Pancreas (tissue), 10 donors: ENCODE measurements at places on chromosomes 2 and 18. TPM values are rescaled to one million over a fixed set of nuclear protein-coding genes. Genes with fewer than 3 reads are reported as not detected.

DNA sequence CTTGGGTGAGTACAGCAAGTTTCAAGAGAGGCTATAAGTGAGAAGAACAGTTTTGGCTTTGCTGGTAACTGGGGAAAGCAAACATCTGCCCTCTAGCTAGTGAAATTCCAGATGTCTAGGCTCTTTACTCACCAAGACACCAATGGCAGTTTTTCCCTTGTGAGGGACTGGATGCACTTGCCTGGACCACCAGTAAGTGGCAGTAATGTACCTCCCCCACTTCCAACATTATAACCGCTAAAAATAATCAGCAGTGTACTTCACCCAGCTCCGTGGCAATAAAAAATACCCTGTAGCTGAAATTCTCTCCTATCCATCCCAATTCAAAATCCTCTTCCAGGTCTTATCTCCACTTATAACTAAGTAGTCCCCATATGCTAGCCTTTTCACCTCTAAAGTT lies 383.9 kb downstream of the ARHGAP15 start:
- H3K27ac ChIP-seq, result no peak overlapping the region
- DNase-seq, result no peak
- H3K36me3 ChIP-seq, result no peaks in the 10 kb centered on the region

GRCh38 chr18:43917520-43917919 lies 640.2 kb upstream of the SYT4 start:
- peaks cover 13% of the 10 kb centered on the region for H3K4me1 ChIP-seq
- no peaks in the 10 kb centered on the region for H3K27me3 ChIP-seq
- no peaks in the 10 kb centered on the region for H3K36me3 ChIP-seq
- no peak overlapping the region for H3K4me3 ChIP-seq

NT5C1B gene
- total RNA-seq, result not detected

- DNase-seq, result no peak
- H3K36me3 ChIP-seq, result no peaks in the 10 kb centered on the region
- peak overlapping the region; percentile 63 for H3K27ac ChIP-seq
- H3K4me3 ChIP-seq, result no peak overlapping the region
- H3K27me3 ChIP-seq, result no peaks in the 10 kb centered on the region
These were observed 78.1 kb upstream of the LAPTM4A start for GRCh38 chr2:20129331-20130159.

LOXL3 gene
- 7.5 TPM for total RNA-seq

GRCh38 chr2:19356545-19357401 lies 1.6 kb downstream of the OSR1 start:
- H3K27ac ChIP-seq, result no peak overlapping the region
- no peak for DNase-seq
- peak overlapping the region; percentile 64 for H3K4me3 ChIP-seq
- H3K27me3 ChIP-seq, result no peaks in the 10 kb centered on the region
- peaks cover 1% of the 10 kb centered on the region for H3K4me1 ChIP-seq
- no peaks in the 10 kb centered on the region for H3K36me3 ChIP-seq

DNA sequence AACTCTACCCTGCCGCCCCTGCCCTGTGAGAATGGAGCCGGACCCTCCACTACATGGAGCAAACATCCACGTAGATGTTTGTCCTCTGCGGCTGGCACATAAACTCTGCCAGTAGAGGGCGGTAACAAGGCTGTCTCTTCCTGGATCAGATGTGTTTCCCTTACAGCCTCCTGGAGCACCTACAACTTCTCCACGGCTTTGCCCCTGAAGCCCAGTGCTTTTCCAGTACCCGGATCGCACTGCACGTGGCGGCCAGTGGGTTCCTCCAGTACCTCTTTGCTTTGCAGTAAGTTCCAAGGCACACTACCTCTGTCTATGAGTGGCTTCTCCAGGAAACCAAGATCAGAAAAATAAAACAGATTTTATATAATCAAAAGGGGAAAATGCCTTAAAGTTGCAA lies 651.3 kb downstream of the DCDC2C start:
- no peak overlapping the region for H3K4me3 ChIP-seq
- H3K27ac ChIP-seq, result no peak overlapping the region
- no peak for DNase-seq
- no peaks in the 10 kb centered on the region for H3K36me3 ChIP-seq

GRCh38 chr2:180359522-180360282 lies 352.6 kb upstream of the CWC22 start:
- no peak overlapping the region for H3K27ac ChIP-seq
- no peaks in the 10 kb centered on the region for H3K36me3 ChIP-seq
- no peak overlapping the region for H3K4me3 ChIP-seq
- no peaks in the 10 kb centered on the region for H3K4me1 ChIP-seq

DNA sequence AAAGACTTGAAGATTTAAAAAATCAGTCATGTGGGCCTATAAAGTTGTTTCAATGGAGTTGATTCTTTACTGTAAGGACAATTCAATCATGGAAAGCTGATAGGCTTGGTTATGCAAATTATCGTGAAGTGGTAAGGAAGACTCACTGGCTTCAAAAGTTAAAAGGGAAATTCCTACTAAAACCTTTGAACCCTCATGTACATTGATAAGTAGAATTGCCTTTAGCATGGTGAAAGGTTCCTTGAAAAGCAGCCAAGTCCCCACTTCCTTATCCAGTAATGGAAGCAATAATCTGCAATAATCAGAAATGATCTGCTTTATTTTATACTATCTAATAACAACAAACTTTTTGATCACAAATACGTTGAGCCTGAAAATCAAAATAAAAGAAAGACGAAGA lies 14.4 kb upstream of the CCL20 start:
- no peak overlapping the region for H3K27ac ChIP-seq
- H3K36me3 ChIP-seq, result no peaks in the 10 kb centered on the region
- no peak overlapping the region for H3K4me3 ChIP-seq
- DNase-seq, result no peak
- no peaks in the 10 kb centered on the region for H3K4me1 ChIP-seq
- H3K27me3 ChIP-seq, result no peaks in the 10 kb centered on the region

DNA sequence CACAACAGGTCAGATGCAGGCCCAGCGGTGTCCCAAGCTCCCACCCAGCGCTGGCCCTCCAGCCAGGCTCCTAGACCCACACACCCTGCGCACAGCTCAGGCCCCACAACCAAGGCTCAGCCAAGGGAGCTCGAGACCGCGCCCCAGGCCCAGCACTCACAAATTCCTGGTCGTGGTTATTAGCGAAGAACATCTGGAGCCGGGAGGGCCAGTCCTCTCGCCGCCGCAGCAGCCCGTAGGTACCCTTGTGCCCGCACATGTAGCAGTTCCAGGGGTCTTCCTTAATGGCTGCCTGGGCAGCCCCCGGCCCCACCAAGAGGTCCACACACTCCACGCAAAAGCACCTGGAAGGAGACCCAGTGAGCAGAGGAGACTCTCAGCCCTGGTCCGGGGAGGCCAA lies 75.6 kb upstream of the POMC start:
- no peak overlapping the region for H3K27ac ChIP-seq
- no peak for DNase-seq

AMER3 gene
- 1.6 TPM for total RNA-seq

GRCh38 chr2:105678346-105678745 lies 66.4 kb upstream of the NCK2 start:
- no peaks in the 10 kb centered on the region for H3K27me3 ChIP-seq
- no peaks in the 10 kb centered on the region for H3K36me3 ChIP-seq
- no peak overlapping the region for H3K27ac ChIP-seq
- no peak for DNase-seq

KCNS3 gene
- total RNA-seq, result 5.8 TPM

G6PC2 gene
- 2.2 TPM for total RNA-seq

DNA sequence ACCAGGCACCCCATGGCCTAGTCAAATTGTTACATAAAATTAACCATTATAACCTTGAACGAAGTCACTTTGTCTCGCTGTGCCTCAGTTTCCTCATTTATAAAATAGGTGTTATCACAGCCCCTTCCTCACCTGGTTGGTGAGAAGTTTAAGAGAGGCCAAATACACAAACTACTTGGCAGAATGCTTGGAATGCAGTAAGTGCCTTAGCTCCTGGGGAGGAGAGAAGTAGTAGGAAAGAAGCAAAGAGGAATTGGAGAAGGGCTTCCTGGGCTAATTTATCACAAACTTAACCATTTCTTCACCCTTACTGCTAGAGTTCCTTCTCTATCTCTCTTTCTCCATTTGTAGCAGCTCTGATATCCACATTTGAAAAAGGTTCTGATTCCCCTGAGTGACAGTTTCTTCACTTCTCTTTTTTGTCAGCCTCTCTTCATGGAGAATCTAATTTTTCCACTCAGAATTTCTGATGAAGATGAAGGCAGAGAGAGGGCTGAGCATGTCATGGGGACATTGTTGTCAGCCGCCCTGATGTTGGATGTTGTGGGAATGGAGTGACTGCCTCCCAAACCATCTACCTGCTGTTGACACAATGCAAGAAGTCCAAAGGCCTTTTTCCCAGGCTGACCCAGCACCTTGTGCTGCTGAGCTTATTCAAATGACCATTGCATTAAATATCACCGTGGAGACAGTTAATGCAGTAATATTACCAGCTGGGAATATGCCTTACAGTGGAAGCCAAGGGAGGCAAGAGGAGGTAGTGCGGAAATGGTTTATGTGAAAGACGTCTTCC lies 60.4 kb downstream of the BOD1L2 start:
- no peak overlapping the region for H3K4me3 ChIP-seq
- DNase-seq, result no peak
- no peak overlapping the region for H3K27ac ChIP-seq
- H3K27me3 ChIP-seq, result no peaks in the 10 kb centered on the region
- H3K36me3 ChIP-seq, result no peaks in the 10 kb centered on the region

FECH gene
- 10.2 TPM for total RNA-seq

GRCh38 chr2:180609626-180610340 lies 370.6 kb upstream of the UBE2E3 start:
- no peaks in the 10 kb centered on the region for H3K4me1 ChIP-seq
- no peaks in the 10 kb centered on the region for H3K27me3 ChIP-seq
- DNase-seq, result no peak
- H3K36me3 ChIP-seq, result no peaks in the 10 kb centered on the region

- H3K27me3 ChIP-seq, result no peaks in the 10 kb centered on the region
- no peaks in the 10 kb centered on the region for H3K36me3 ChIP-seq
- H3K4me1 ChIP-seq, result no peaks in the 10 kb centered on the region
- DNase-seq, result no peak
- H3K27ac ChIP-seq, result no peak overlapping the region
These were observed 116.1 kb downstream of the TWIST2 start for GRCh38 chr2:238963971-238964328.

DNA sequence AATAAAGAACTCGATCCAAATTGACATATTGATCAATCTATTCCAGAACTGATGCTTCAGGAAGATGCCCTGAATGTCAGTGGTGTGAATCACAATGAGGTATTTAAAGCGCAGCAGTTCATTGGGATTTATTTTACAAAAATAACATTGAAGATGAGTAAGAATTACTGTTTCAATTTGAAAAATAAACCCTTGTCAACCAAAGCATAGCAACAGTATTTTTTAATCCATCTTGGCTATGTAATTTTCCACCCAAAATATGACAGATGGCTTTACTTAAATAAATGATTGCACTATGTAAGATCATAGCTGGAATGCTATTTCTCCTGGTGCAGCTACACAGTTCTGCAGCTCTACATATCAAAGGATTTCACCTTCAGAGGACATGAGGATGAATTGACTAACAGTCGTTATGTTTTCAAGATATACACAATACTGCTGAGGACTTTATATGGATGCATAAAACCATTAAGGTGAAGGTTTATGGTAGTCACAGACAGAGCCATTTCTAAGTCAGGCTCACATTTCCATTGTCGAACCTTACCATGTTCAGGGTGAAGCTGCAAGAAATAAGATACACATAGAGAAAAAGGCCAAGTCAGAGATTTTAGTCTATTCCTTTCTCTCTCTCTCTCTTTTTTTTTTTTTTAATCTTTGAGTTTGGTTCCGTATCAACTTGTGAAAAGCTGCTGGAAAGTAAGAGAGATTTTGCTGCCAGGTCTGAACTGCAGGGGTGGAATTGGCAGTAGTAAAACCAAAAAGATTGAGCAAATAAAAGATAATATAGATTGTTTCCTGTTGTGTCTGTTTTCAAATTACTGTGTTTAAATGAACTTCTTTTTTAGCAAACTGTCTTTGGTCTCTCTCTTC lies 398.0 kb upstream of the CDH20 start:
- DNase-seq, result no peak
- H3K4me3 ChIP-seq, result no peak overlapping the region
- H3K36me3 ChIP-seq, result no peaks in the 10 kb centered on the region
- no peak overlapping the region for H3K27ac ChIP-seq
- no peaks in the 10 kb centered on the region for H3K27me3 ChIP-seq
- H3K4me1 ChIP-seq, result no peaks in the 10 kb centered on the region

- no peaks in the 10 kb centered on the region for H3K27me3 ChIP-seq
- H3K4me3 ChIP-seq, result no peak overlapping the region
- H3K36me3 ChIP-seq, result no peaks in the 10 kb centered on the region
- H3K4me1 ChIP-seq, result peaks cover 3% of the 10 kb centered on the region
- no peak overlapping the region for H3K27ac ChIP-seq
These were observed 10.1 kb downstream of the AMER3 start for GRCh38 chr2:130765464-130765863.

- H3K27me3 ChIP-seq, result no peaks in the 10 kb centered on the region
- H3K36me3 ChIP-seq, result no peaks in the 10 kb centered on the region
- DNase-seq, result no peak
- no peak overlapping the region for H3K4me3 ChIP-seq
- peaks cover 24% of the 10 kb centered on the region for H3K4me1 ChIP-seq
- no peak overlapping the region for H3K27ac ChIP-seq
These were observed 245.0 kb upstream of the NT5C1B start for GRCh38 chr2:18834341-18834740.

FAP gene
- 15.1 TPM for total RNA-seq

GRCh38 chr2:38167968-38168350 lies 92.0 kb upstream of the CYP1B1 start:
- no peaks in the 10 kb centered on the region for H3K36me3 ChIP-seq
- H3K27ac ChIP-seq, result no peak overlapping the region
- DNase-seq, result no peak
- no peaks in the 10 kb centered on the region for H3K4me1 ChIP-seq

RBKS gene
- 2.4 TPM for total RNA-seq

DNA sequence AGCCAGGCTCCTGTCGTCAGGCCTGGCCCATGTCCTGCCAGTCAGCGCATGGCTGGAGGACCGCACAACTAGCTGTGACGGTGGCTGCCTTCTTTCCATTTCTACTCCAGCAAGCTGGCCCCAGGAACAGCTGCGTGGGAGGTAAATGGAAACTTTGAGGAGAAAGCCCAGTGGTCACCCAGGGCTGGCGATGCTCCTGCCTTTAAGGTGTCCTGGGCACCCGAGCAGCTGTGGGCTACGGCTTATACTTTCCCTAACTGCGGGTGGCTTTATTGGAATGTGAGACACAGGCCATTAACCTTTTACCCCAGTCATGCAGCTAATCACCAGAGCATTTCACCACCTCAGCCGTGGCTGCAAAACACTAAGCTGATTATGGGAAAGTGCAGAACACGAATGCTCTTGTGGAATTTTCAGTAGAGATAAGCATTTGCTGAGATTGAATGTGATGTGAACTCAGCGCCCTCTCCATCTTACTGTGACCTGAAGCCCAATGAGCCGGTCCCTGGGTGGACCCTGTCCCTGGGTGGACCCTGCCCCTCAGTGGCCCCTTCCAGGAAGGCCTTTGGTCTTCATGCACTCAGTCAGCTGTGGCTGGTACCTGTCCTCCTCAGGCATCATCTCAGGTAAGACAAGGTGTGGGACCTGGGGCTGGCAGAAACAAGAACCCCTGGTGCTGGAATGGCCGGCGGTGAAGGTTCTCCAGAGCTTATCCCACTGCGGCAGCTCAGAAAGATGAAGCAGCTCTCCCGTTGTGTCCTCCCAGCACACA lies 275.4 kb upstream of the HS6ST1 start:
- no peaks in the 10 kb centered on the region for H3K36me3 ChIP-seq
- no peaks in the 10 kb centered on the region for H3K4me1 ChIP-seq
- DNase-seq, result no peak
- H3K27ac ChIP-seq, result peak overlapping the region; percentile 33
- H3K4me3 ChIP-seq, result no peak overlapping the region

SPDYA gene
- total RNA-seq, result 0.49 TPM
